ENCODE measurements at places on chromosomes 7 and 10. TPM values are rescaled to one million over a fixed set of nuclear protein-coding genes. Genes with fewer than 3 reads are reported as not detected.

GRCh38 chr10:130022086-130022485 lies 58.0 kb upstream of the EBF3 start:
- no peak for DNase-seq

- DNase-seq = no peak
These were observed 19.8 kb downstream of the TSPAN13 start for GRCh38 chr7:16773326-16773725.

GRCh38 chr7:117648203-117648866 lies 168.5 kb downstream of the CFTR start:
- no peak for DNase-seq

AMPH gene
- total RNA-seq = 0.51 TPM

GRCh38 chr10:43211431-43212042 lies 55.3 kb downstream of the RASGEF1A start:
- no peak for DNase-seq

TEX47 gene
- total RNA-seq = not detected

INSIG1 gene
- total RNA-seq = 23.5 TPM

DNA sequence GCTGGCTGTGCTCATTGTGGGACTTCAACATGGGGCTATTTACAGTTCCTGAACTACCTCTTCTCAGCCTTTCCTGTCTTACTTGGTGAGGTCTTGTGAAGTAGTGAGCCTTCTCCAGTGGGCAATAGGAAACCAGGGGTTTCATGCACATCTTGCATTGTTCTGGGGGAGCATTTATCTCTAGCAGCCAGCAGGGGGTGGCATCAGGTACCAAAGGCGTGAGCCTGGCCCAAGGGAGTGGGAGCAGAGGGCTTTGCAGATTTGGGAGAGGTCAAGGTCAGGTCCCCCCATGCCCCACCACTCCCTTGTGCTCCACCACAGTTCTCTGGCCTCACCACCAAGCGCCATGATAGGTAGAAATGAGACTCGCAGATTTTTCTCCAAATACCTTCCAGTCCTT lies 85.4 kb upstream of the NPTX2 start:
- DNase-seq = no peak

DNA2 gene
- 20.7 TPM for total RNA-seq

TMEM229A gene
- total RNA-seq = not detected

FFAR4 gene
- total RNA-seq = not detected

DNA sequence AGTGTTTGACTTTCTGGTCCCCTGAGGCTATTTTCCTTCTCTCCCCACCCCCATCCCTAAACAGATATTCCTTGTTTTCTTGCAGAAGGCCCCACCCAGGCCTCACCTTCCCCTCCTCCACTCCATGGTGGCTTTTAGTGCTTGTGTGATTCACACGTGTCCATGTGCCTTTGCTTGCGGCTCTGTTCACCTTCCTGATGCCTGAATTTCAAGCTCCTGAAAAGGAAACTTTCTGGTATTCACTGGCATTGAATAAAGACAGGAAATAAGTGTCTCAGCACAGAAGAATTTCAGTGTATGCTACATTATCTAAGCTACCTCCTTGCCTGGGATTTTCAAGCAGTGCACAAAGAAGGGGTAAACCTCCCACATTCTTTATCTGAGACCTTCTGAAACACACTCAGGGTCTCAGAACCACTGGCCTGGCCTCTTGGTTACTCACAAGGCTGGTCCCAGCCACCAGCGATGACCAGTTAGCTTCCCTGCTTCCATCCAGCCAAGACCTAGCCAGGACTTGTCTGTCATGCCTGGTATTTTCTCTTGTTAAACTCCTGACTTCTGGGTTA lies 17.2 kb upstream of the UBE2H start:
- peak; percentile 36 for DNase-seq

- DNase-seq = no peak
These were observed 100.2 kb upstream of the SORCS1 start for GRCh38 chr10:107264742-107265141.

GRCh38 chr10:131159771-131160170 lies 151.8 kb downstream of the TCERG1L start:
- DNase-seq = no peak

DNA sequence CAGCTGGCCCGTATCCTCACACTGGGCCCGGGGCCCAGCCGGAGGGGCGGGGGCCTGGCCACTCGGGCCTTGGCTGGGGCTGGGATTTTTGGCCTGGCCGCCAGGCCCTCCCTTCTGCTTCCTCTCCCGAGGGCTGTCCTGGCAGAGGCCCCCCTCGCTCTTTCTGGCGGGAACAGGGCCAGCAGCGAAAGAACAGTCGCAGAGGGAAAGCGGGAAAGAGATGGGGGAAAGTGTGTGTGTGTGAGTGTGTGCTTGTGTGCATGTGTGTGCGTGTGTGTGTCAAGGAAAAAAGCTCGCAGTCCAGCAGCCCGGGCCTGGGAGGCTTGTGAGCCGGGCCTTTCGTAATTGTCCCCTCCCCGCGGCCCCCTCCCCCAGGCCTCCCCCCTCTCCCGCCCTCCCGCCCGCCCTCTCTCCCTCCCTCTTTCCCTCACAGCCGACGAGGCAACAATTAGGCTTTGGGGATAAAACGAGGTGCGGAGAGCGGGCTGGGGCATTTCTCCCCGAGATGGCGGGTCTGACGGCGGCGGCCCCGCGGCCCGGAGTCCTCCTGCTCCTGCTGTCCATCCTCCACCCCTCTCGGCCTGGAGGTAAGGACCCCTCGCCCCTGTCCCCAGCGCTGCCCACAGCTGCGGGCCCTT lies at the start of gene ELN:
Gene ELN, plus strand, starts transcription at position 491 of the 638 bp plus-strand sequence. Its CDS starts 15 bp downstream, at position 506.
- DNase-seq = peak; percentile 95

Data from uterus (tissue), 4 donors.